NCI-H345 (cell line): ENCODE measurements at places on chromosomes 3 and 15.

- DNase-seq, result no peak
Measured at GRCh38 chr3:64848127-64848800, 160.5 kb upstream of the ADAMTS9 start.

GRCh38 chr3:3201611-3202010 is 22.1 kb upstream of the CRBN start:
- DNase-seq, result no peak

DNA sequence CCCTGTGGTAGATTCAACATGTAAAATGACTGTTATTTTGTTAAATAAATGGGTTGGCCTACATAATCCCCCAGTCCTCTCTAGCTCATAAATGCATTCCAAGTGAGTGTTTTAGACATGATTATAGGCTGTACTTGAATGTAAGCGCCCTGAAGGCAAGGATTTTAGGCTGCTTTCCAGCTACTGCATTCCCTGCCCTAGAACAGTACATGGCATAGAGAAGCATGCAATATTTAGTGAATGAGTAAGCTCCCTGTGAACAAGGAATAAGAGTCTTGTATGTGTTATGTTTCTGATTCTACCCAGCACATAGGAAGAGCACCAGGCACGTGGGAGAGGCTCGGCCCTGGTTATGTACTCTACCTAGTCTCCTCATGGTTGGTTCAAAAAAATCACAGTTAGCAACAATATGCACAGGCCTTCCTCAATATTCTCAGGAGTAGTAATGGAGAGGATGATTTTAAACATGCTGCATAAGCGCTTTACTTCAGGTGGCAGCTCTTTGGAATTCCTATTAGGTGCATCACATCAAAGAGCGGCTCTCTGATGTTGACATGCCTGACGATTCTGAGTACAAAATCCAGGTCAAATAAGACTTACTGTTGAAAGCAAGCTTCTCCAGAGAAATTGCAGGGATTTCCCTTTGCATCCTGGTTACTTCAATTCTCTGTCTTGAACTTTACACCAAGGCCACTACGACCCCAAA is 456.6 kb downstream of the MAGI1 start:
- no peak for DNase-seq

DNA sequence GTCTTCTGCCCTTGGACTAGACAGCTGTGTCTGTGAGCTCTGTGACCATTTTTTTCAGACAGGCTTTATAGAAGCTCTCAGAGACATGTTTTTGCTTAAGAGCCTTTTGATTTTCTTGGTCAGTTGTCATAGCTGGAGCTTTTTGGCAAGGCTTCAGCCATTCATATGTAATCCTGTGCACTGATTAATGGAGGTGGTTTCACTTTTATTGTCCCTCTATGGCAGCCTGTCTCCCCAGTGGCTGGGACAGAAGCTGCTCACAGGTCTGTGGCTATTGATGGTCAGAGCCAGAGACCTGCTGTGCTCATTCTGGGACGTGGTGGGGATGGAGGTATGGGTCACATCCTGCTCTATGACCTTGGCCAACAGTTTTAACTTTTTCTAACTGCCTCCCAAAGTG is 226.6 kb upstream of the LRRFIP2 start:
- DNase-seq, result no peak

DNA sequence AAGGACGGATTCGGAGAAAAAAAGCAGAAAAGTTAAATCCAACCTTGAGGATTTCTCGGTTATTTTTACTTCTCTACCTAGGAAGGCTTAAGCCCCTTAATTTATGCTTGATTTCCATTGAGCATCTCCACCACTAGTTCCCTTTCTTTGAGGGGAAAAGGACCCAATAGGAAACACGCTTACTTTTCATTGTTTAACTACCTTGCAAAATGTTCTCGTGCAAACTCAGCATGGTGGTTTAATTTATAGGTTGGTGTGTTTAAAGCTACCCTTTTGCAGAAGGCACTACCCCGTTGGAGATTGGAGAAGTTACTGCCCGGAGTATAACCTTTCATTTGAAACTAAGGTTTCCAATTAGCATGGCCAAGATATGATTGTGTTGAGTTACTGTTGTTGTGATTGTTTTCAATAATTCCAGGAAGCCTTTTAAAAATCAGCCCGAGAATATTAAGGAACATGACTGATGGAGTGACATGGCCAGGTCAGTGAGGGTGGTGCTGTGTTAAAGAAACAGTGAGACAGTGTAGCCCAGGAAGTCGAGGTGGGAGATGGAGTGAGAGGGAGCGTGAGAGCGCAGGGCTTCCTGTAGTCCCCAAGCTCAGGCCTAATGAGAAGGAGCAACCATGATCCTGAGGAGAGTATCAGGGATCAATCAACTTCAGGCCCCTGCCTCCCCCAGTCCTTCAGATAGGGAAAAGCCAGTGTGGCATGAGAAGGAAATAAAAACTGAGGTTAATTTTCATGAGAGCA is 76.6 kb downstream of the AQP9 start:
- DNase-seq, result no peak

DNA sequence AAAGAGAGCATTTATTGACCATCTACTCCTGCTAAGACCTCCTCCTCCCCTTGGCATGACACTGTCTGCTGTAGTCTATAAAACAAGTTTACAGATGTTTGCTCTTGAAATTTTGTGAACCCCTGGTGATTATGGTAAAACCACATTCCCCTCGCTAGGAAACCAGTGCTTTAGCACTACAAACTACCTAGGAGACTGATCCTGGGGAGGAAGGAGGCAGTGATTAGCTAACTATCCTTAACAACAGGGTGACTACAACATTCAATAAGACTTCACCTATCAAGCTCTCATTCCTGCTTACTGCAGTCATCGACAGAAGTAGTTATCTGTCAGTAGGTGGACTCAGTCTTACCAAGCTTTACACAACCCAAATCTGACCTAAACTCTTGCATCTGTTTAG is 371.3 kb downstream of the TUSC7 start:
- no peak for DNase-seq

DNA sequence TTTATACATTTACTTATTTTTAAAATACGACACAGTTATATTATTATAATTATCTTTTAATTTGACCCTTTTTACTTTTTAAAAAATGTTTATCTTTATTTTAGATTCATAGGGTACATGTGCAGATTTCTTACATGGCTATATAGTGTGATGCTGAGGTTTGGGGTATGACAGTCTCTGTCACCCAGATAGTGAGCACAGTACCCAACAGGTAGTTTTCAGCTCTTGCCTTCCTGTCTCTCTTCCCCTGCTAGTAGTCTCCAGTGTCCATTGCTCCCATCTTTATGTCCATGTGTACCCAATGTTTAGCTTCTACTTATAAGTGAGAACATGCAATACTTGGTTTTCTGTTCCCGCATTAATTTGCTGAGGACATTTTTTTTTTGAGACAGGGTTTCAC is 21.8 kb upstream of the KCNMB2 start:
- DNase-seq, result no peak

DNA sequence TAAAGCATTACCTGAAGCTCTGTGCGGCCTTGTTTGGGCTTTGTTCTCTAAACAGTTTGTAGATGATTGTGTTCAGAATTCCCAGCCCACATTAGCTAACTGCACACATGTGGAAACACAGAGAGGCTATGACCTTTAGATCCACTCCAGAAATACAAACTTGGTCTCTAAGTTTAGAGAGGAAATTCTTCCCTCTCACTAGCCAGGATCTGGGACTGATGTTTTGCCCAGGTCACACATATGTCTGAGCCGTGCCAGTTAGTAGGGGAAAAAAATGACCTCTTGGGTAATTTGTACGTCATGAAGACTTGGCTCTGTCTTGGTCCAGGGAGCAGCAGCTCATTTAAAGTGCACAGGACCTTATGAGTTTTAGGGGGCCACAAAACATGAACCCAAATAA is 223.1 kb downstream of the RBMS3 start:
- DNase-seq, result no peak

DNA sequence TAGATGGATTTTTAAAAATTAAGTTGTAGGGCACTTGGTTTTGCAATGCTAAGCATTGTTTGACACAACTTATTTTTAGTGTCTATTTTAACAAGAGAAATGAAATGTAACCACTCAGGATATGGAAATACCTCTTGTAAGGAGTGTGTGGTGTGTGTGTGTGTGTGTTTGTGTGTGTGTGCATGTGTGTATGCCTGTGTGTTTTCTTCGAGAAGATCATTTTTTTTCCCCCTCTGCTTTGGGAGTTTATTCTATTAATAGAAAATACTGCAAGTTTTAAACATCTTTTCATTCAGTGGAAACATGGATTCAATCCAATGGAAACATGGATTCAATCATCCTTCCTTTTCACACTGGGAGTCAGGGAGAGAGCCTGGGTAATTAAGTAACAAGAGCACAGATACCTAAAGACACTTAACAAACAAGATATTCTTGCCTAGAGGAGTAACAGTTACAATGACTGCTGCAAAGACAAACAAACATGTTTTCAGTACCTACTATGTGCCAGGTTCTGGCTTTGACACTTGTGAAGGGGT is 567.2 kb upstream of the TBL1XR1 start:
- DNase-seq, result no peak

- no peak for DNase-seq
Measured at GRCh38 chr3:134852132-134852531, 57.1 kb downstream of the EPHB1 start.

DNA sequence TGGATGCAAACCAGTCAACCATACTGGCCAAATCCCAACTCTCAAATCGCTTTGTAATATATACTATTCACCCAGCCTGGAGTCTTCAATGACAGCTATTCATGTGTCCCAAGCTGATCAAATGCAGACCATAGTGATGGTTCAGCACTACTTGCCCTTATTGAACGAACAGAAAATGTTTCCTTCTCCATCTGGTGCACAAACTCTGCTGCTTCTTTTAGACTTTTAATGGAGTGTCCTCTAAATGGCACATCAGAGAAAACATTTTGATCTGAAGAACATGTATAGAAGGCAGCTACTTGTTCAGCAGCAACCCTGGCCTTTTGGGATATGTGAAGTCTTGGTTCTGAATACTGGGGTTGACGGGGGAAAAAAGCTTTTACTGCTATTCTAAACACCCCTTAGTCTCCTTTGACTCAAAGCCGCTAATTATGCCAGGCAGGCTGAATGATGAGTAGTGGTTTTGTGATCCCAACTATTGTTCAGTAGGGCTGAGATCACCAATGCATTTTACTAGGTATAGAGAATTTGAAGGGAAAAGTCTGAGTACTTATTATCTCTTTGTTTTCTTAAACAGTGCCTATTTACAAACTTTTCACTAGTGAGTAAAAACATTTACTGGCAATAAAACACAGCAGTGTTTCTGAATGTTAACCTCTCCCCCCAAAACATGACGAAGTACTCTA is 781.2 kb downstream of the ROBO1 start:
- no peak for DNase-seq

DNA sequence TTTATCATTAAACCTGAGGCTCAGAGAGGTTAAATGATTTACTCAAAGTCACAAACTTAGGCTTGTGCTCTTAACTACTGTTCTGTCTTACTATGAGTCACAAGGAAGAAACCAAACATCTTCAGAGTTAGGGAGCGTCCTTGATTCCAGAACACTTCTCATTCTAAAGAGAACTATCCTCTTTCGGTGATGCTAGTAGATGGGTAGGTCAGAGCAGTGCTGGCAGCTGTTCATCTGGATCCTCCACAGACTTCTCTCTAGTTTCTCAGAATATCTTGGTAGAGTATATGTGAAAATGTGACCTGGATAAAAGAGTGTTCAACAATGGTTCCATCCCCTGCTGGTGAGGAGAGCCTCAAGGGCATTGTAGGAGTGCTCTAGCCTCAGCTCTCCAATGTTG is 3.3 kb downstream of the ARL6IP5 start:
- no peak for DNase-seq

GRCh38 chr3:143973259-143974021 is 1.8 kb downstream of the DIPK2A start:
- peak; percentile 28 for DNase-seq

DNA sequence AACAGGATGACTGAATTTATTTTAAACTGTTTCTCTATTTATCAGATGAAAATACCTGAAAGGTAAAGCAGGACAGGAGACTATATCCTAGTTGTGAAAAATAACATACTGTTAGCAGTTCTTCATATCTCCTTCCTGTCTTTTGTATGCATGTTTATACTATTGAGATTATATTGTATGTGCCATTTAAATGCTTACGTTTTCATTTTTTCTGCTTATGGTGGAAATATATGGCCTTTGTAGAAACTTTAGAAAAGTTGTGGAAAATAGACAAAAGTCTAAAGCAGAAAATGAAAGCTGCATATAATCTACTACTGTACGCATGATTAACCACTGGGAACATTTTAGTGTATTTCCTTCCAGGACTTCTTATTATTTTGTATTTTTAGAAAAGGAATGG is 2.1 kb upstream of the PPM1L start:
- DNase-seq, result no peak

DNA sequence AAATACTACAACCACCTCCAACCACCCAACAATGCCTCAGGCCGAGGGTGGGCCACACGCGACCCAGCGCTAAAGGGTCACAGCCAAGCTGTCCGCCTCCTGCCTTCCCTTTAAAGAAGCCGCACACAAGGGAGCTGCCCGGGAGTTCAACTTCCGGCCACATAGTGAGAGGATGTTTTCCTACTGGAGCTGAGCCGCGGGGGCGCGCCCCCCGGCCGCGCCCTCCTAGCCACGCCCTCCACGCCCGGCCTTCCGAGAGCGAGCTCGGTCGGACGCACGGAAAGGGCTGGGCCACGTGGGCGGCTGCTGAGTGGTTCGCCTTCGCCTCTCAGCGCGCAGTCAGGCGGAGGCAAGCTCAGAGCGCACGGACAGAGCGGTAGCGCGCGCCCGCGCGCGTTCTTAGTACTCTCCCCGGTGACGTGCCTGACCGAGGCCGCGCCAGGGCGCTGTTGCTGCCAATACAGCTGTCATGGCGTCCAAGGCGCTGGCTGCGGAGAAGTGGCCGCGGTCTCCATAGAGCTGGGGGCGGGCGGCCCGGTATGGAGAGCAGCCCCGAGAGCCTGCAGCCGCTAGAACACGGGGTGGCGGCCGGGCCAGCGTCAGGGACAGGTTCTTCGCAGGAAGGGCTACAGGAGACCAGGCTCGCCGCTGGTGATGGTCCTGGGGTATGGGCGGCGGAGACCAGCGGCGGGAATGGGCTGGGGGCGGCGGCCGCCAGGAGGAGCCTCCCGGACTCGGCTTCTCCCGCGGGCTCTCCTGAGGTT is at the start of gene MINDY2:
MINDY2 (plus strand) TSS at position 446 of the 764 bp plus-strand sequence; CDS start at position 540, 94 bp downstream.
- peak; percentile 96 for DNase-seq

- no peak for DNase-seq
Measured at GRCh38 chr15:28096411-28096669, 2.8 kb downstream of the OCA2 start.

DNA sequence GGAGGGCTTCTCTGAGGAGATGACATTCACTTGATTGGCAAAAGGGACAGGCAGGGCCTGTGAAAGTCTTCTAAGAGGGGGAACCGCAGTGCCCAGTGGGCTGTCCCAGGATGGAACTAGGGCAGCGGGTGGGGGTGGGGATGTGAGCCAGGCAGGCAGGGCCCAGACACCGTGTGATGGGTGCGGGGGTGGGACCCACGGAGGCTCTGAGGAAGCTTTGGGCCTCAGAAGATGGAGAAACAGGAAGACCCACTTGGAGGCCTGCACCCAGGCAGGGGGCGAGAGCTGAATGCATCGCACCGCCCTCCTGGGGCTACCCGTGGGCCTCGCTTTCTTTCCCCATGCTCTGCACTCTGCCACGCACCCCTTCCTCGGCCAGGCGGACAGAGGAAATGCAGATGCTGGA is 32.9 kb upstream of the ACAD9 start:
- no peak for DNase-seq

GRCh38 chr3:191961529-191961928 is 500.6 kb downstream of the PYDC2 start:
- DNase-seq, result no peak
